Type B pancreatic cell (in vitro differentiated cells): ENCODE measurements at places on chromosomes 2 and 18. TPM values are rescaled to one million over a fixed set of nuclear protein-coding genes. Genes with fewer than 3 reads are reported as not detected.

- no peak for DNase-seq
- no peaks in the 10 kb centered on the region for H3K36me3 ChIP-seq
- H3K4me3 ChIP-seq: no peak overlapping the region
Observed at GRCh38 chr2:190325588-190325987, 6.0 kb upstream of the HIBCH start.

Gene REG1A
- total RNA-seq: 2.4 and 37.3 TPM in 2 replicates

- no peak for DNase-seq
- no peak overlapping the region for H3K27ac ChIP-seq
- no peaks in the 10 kb centered on the region for H3K4me1 ChIP-seq
Observed at GRCh38 chr2:220795705-220796104, 776.4 kb downstream of the EPHA4 start.

Gene SPP2
- not detected in 2 replicates for total RNA-seq

- H3K4me1 ChIP-seq: no peaks in the 10 kb centered on the region
- no peak overlapping the region for H3K27ac ChIP-seq
- H3K4me3 ChIP-seq: no peak overlapping the region
- no peaks in the 10 kb centered on the region for H3K27me3 ChIP-seq
Observed at GRCh38 chr2:163417596-163418337, 318.0 kb downstream of the FIGN start.

- peaks cover 10% of the 10 kb centered on the region for H3K4me1 ChIP-seq
- no peak for DNase-seq
- no peaks in the 10 kb centered on the region for H3K36me3 ChIP-seq
- no peak overlapping the region for H3K27ac ChIP-seq
Observed at GRCh38 chr18:76275727-76276313, 219.2 kb downstream of the ZNF516 start.

- peaks cover 12% of the 10 kb centered on the region for H3K36me3 ChIP-seq
- no peak overlapping the region for H3K4me3 ChIP-seq
- H3K27ac ChIP-seq: no peak overlapping the region
- no peaks in the 10 kb centered on the region for H3K27me3 ChIP-seq
- no peaks in the 10 kb centered on the region for H3K4me1 ChIP-seq
Observed at GRCh38 chr2:46150445-46150955, 146.7 kb upstream of the EPAS1 start.

Gene LRP2
- 12.7 and 22.7 TPM in 2 replicates for total RNA-seq
